ENCODE measurements at places on chromosomes 13 and 19. TPM values are rescaled to one million over a fixed set of nuclear protein-coding genes. Genes with fewer than 3 reads are reported as not detected.

DNA sequence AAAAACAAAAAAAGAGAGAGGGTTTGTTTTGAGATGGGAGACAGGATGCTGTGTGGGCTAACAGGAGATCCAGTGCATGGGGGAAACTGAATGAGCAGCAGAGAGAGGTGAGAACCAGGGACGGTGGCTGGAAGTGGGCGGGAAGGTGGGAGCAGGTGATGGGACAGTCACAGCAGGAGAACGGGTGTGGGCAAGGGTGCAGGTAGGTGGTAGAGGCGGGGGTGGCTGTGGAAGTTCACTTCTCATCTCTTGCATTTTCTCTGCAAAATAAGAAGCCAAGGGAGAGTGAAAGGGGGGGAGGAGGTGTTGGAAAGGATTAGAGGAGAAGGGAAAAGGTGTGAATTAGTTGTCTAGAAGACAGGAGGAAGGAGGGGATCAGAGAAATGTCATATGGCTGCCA is 21.9 kb downstream of the FBXO17 start:
- no peak for DNase-seq

GRCh38 chr13:76703621-76704288 is 182.4 kb downstream of the KCTD12 start:
- DNase-seq, result no peak

DNA sequence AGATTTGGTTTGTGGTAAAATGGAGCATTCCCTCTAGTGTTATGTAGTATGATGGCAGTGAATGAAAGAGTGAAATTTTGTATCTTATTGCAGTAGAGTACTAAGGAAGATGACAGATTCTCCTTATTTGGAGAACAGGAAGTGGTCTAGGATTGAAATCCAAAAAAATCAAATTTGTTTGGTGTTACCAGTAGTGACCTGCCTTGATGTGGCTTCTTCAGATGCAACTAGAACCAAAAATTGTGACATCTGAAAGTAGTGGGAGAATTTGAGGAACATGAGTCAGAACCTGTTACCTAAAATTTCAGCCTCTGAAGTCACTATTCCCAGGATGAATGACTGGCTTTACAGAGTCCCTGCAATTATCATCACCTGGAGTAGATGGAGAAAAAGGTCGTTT is 165.9 kb downstream of the KLF5 start:
- no peak for DNase-seq

- no peak for DNase-seq
Measured at GRCh38 chr13:80149736-80150135, 191.2 kb downstream of the SPRY2 start.

- no peak for DNase-seq
Measured at GRCh38 chr13:95360464-95361097, 59.3 kb upstream of the ABCC4 start.

GRCh38 chr19:21566073-21566472 is 60.7 kb downstream of the ZNF429 start:
- DNase-seq, result no peak

Gene FCGBP
- total RNA-seq, result 14.2 TPM

Gene CPT1C
- 3.1 TPM for total RNA-seq
